ENCODE measurements at places on chromosomes 2 and 18.
A peak's percentile ranks its signal among the peaks of the same experiment; 100 is the strongest.

GRCh38 chr2:239360008-239360407, 40.8 kb downstream of the HDAC4 start:
- H3K4me3 ChIP-seq = no peak overlapping the region
- peaks cover 15% of the 10 kb centered on the region for H3K4me1 ChIP-seq
- peaks cover 5% of the 10 kb centered on the region for H3K36me3 ChIP-seq

DNA sequence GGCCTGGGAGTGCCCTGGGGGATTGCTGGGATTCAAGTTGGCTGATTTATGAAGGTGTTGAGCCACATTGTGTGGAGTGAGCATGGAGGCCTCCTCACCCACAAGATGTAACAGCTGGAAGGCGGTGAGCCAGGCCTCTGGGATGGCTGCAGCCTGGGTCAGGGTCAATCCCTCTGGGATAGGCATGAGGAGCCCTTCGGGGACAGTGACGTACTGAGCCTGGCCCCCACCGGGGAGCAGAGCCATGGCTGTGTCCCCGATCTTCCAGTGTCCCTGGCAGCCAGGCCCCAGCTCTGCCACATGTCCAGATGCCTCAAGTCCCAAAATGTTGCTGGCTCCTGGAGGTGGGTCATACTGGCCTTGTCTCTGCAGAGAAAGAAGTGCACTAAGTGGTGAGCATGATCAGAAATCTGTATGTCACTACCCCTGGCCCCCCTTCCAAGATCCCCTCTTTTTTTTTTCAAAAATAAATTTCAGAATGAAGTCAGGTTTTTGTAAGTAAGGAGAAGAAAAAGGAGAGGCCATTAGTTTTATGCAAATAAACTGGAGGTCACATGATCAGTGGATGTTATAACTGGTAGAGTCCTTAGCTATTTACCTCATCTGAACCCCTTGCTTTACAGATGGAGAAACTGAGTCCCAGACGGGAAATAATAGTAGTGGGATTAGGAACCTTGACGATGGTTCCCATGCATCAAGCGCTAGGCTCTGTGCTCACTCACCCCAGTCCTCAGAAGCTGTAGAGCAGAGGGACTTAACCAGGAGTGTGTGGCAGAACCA, 1.7 kb downstream of the TP53I3 start:
- H3K27ac ChIP-seq = peak overlapping the region; percentile 96
- no peaks in the 10 kb centered on the region for H3K27me3 ChIP-seq
- peak overlapping the region; percentile 59 for H3K4me3 ChIP-seq
- no peaks in the 10 kb centered on the region for H3K36me3 ChIP-seq

- no peak overlapping the region for H3K4me3 ChIP-seq
- no peaks in the 10 kb centered on the region for H3K4me1 ChIP-seq
- H3K36me3 ChIP-seq = no peaks in the 10 kb centered on the region
- H3K27ac ChIP-seq = no peak overlapping the region
These were observed 445.7 kb downstream of the NCKAP5 start for GRCh38 chr2:133122529-133122928.

DNA sequence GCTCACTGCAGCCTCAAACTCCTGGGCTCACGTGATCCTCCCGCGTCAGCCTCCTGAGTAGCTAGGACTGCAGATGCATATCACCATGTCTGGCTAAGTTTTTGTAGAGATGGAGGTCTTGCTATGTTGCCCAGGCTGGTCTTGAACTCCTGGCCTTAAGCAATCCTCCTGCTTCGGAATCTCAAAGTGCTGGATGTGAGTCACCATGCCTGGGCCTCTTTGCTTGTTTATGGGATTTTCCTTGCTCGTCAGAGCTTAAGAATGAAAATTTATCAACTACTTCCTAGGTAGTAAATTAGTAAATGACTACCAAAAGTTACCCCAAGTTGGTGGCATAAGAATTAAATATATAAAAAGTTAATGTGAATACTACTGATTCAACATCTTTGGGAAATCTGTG, 51.0 kb downstream of the ACTR3 start:
- DNase-seq = no peak
- H3K36me3 ChIP-seq = peaks cover 32% of the 10 kb centered on the region

DNA sequence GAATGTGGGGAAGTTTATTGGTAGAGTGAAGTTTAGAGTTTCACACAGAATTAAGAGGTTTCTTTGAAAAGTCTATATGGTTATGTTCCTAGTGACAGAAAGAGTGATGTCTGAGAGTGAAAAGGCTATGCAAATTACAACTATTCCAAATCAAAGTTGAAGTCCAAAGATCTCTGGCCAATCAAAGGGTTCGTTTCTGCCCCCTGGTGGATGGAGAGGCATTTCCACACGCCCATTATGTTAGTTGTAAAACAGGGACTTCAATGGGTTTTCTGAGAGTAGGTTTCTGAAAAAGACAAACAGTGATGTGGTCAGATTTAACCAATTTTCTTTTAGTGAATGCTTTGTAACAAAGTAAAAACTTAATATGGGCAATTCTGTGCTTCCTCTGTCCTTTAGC, 441.5 kb upstream of the POU3F3 start:
- no peaks in the 10 kb centered on the region for H3K27me3 ChIP-seq
- H3K36me3 ChIP-seq = no peaks in the 10 kb centered on the region
- no peak overlapping the region for H3K4me3 ChIP-seq
- DNase-seq = peak; percentile 61
- no peak overlapping the region for H3K27ac ChIP-seq

DNA sequence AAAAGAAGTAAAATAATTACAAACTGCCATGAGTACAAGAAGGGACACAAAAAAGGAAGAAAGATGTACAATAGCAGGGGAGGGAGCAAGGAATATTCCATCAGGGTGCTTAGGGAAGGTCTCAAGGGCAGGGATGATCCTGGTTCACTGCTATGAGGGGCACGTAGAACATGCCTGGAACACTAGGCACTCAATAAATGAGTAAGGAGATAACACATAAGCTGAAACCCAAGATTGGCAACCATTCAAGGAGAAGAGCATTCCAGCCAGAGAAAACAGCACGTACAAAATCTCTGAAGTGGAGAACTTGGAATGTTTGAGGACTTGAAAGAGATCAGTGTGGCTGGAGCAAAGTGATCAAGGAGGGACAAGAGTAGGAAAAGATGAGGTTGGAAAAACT, 103.2 kb downstream of the FAM161A start:
- H3K4me1 ChIP-seq = no peaks in the 10 kb centered on the region
- no peaks in the 10 kb centered on the region for H3K36me3 ChIP-seq
- no peaks in the 10 kb centered on the region for H3K27me3 ChIP-seq
- no peak overlapping the region for H3K4me3 ChIP-seq

GRCh38 chr18:79819968-79820351, 22.2 kb downstream of the KCNG2 start:
- no peak for DNase-seq
- H3K27ac ChIP-seq = no peak overlapping the region
- H3K36me3 ChIP-seq = no peaks in the 10 kb centered on the region
- H3K4me1 ChIP-seq = no peaks in the 10 kb centered on the region
- H3K27me3 ChIP-seq = peaks cover 17% of the 10 kb centered on the region

DNA sequence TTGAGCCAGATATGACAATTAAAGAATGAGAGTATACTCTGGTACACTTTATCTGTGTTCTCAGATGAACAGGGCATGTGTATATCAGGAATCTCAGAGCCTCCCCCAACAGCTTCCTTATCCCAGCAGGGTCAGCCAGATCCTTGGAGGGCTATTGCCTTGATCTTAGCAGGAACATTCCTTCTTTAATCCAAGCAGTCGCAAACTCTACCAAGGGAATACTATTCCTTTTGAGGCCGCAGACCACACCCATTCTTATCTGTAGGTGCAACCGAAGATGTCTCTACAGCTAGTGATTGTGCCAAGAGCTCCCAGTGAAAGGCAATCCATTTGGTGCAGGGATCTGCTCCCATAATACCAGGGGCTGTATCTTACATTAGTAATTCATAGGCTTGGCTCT, 118.3 kb upstream of the DOK6 start:
- no peak overlapping the region for H3K4me3 ChIP-seq
- H3K27me3 ChIP-seq = no peaks in the 10 kb centered on the region
- DNase-seq = peak; percentile 26
- H3K4me1 ChIP-seq = no peaks in the 10 kb centered on the region
- H3K27ac ChIP-seq = no peak overlapping the region

DNA sequence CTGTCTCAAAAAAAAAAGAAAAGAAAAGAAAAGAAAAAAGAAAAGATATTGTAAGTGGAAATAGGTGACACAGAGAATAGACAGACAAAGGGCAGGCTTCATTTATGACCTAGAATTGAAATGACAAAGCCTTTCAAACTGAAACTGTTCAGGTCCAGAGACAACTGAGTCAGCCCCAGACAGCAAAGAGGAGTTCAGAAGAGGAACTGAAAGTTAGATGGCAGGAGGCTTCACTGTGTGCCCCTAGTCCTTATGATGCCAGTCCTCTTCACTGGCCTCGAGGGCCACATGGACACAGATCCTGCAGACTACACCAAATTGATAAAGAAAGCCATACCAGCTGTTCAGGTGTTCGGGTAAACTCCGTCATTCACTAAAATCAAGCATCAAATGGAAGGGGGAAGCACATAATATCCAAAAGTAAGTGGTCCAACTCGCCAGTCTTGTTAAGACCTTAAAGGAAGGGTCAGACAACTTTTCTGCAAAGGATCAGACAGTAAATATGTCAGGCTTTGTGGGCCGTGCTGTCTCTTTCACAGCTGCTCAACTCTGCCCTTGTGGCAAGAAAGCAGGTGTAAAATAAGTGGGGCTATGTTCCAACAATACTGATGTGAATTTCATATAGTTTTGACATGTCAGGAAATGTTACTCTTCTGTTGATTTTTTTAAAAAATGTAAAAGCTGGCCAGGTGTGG, 231.9 kb upstream of the MGAT5 start:
- DNase-seq = no peak
- no peaks in the 10 kb centered on the region for H3K36me3 ChIP-seq

- DNase-seq = no peak
- H3K36me3 ChIP-seq = no peaks in the 10 kb centered on the region
- H3K27ac ChIP-seq = no peak overlapping the region
These were observed 53.2 kb downstream of the NEB start for GRCh38 chr2:151681051-151681450.

DNA sequence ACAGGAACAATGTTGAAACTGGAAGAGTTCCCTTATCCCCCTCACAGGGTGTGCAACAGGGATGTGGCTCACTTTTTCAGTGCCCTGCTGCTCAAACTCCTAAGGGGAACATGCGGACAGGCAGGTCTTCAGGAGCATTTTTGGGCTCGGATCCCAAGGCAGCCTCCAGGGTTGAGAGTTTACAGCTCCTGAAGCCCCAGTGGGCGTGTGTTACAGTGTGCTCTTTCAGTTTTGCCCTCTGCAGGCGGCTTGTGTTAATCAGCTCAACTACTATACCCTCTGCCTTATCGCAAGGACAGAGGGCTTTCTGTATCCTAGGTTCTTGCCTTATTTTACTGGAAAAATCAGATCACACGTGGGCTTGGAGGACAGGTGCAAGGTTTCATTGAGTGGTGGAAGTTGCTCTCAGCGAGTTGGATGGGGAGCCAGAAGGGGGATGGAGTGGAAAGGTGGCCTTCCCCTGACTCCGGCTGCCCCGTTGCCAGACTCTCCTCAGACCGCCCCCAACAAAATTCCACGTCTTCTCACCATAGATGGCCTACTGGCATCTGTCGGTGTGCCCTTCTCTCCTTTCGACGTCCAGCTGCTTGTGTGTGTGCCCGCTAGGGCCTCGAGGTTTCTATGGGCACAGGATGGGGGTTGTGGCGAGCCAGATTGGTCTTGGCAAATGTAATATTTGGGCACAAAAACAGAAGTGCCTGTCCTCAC, 541.9 kb downstream of the TMX3 start:
- no peak overlapping the region for H3K27ac ChIP-seq
- H3K36me3 ChIP-seq = no peaks in the 10 kb centered on the region
- peak; percentile 59 for DNase-seq
- H3K4me1 ChIP-seq = no peaks in the 10 kb centered on the region
- H3K4me3 ChIP-seq = no peak overlapping the region

- H3K4me3 ChIP-seq = no peak overlapping the region
- H3K27me3 ChIP-seq = peaks cover 14% of the 10 kb centered on the region
- DNase-seq = no peak
- H3K27ac ChIP-seq = no peak overlapping the region
- H3K36me3 ChIP-seq = no peaks in the 10 kb centered on the region
These were observed 270.2 kb downstream of the EN1 start for GRCh38 chr2:118577202-118577601.

DNA sequence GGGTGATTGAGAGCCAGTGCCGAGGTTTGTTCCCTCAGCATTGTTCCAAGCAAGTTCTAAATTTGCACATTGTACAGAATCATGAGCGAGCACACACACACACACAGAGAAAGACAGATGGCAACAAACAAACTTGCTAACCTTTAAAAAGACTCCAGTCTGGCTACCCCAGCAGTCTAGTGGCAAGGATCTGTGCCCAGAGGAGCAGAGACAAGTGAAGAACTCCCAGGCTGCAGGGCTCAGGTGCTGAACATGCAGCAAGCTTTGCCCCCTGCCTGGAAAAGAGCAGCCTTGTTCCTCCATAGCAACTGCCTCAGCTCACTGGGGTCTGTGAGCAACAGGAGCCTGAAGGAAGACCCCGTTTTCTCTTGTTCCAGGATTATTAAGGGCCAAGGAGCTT, 169.2 kb upstream of the CCDC68 start:
- no peak overlapping the region for H3K27ac ChIP-seq
- H3K4me1 ChIP-seq = no peaks in the 10 kb centered on the region
- H3K36me3 ChIP-seq = no peaks in the 10 kb centered on the region
- peak; percentile 13 for DNase-seq

- DNase-seq = no peak
- no peaks in the 10 kb centered on the region for H3K36me3 ChIP-seq
- peaks cover 28% of the 10 kb centered on the region for H3K4me1 ChIP-seq
- H3K27ac ChIP-seq = no peak overlapping the region
These were observed 220.6 kb downstream of the SETBP1 start for GRCh38 chr18:44901283-44901682.

GRCh38 chr2:169107645-169108044, 38.3 kb downstream of the DHRS9 start:
- no peak for DNase-seq
- no peak overlapping the region for H3K4me3 ChIP-seq
- no peak overlapping the region for H3K27ac ChIP-seq
- H3K27me3 ChIP-seq = peaks cover 8% of the 10 kb centered on the region

- H3K4me3 ChIP-seq = no peak overlapping the region
- no peak for DNase-seq
- no peaks in the 10 kb centered on the region for H3K4me1 ChIP-seq
These were observed 24.0 kb downstream of the IL18RAP start for GRCh38 chr2:102446936-102447335.

DNA sequence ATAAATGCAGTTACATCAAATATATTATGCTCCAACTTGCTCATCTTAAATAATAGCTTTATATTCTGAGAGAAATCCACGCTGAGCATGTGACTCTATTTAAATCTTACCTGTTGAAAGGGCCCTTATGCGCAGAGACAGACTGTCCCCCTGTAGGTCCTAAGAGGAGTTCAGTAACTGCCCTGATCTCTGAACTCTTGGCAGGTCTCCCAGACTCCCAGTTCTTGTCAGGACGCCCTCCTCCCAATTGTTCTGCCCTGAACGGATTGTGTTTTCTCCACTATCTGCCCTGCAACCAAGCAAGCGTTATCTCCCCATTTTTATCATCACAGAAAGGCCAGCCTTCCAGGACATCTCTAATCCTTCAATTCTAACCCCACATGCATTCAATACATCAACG, 954.6 kb downstream of the TSN start:
- no peak overlapping the region for H3K4me3 ChIP-seq
- H3K4me1 ChIP-seq = no peaks in the 10 kb centered on the region
- no peaks in the 10 kb centered on the region for H3K36me3 ChIP-seq
- H3K27me3 ChIP-seq = no peaks in the 10 kb centered on the region

GRCh38 chr2:135555311-135555710, 24.0 kb downstream of the R3HDM1 start:
- no peaks in the 10 kb centered on the region for H3K27me3 ChIP-seq
- no peaks in the 10 kb centered on the region for H3K36me3 ChIP-seq
- H3K4me1 ChIP-seq = no peaks in the 10 kb centered on the region

Data from neural progenitor cell (in vitro differentiated cells).